ENCODE measurements at places on chromosomes 5 and 9.

- no peak for DNase-seq
Observed at GRCh38 chr5:128579093-128579492, 41.0 kb upstream of the FBN2 start.

DNA sequence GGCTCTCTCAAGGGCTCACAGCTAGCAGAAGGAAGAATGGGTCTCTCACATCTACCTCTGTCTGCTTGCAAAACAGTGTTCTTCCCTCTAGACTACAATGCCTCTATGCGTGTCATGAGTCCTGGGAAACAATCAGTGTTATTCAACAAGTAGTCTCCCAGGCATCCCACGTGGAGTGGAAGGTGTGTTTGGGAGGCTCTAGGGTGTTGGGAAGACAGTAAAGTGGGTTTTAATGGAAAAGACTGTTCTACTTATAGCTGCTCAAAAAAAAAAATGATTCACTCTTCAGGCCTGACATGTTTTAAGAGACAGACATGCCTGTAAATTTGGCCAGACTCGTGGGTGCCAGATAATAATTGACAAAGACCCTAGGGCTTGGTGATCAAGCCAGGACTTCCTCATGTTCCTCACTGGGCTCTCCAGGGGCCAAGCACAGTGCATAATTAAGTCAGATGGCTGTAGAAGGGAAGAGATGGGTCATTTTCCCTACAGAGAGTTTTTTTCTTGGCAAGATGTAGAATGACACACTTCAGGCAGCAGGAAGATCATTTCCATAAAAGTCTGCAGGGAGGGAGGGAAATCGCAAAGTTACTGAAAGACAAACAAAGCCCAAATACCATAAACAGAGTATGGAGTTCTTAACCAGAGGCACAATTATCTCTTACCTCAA lies 246.4 kb downstream of the ACTL7B start:
- no peak for DNase-seq

GRCh38 chr9:33318781-33319180 lies 28.5 kb downstream of the NFX1 start:
- DNase-seq, result no peak

DNA sequence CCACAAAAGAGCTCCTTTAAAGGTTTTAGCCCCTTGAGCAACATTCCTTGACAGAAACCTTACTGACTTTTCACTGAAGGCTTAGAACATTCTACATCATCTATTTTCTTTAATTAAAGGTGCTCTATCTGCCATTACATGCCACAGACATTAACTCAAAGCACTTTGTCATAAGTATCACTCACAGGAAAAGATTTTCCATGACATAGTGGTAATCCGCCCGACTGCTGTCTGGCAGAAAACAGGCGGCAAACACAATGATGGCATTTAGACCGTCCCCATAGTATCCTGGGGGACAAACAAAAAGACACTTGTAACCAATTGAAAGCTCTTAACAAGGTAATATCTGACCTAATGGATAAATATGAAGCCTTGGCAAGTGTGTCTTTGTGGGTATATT lies 126.2 kb upstream of the PCA3 start:
- DNase-seq, result no peak

GRCh38 chr5:65128226-65128625 lies 353.5 kb downstream of the ADAMTS6 start:
- DNase-seq, result no peak

GRCh38 chr5:150640311-150641005 lies at the start of gene SYNPO:
SYNPO (plus strand) TSS chr5:150640660; CDS start chr5:150648276, 7,616 bp downstream.
- DNase-seq, result peak; percentile 70

GRCh38 chr9:106920701-106921283 lies 57.8 kb downstream of the ZNF462 start:
- no peak for DNase-seq

DNA sequence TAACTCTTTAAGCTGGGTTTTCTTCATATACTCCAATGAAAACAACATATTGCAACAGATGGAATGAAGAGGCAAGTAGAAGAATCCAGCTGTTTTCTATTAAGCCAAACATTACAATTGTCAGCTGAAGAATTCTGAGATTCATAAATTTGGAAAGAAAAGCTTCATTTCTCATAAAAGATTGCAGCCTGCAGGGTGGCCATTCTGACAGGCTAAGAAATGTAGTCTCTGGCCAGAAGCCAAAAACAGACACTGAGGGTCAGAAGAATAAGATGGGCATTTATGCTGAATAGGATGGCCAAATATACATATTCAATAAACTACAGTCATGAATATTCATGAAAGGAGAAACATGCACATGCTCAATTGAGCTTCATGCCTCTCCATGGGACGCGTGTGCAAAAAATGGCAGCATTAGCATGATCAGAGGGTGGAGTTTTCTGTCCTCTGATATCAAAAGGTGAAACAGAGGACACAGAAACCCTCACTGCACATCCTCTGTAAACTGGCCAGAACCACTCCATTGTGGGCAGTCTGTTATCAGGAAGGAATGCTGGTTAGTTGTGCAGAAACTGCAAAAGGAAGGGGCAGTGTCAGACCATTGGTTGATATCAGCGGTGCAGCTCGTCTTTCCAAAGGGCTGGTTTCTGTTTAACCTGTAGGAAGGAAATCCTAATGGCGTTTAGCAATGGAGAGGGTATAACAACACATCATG lies 50.2 kb downstream of the FXN start:
- DNase-seq, result no peak

DNA sequence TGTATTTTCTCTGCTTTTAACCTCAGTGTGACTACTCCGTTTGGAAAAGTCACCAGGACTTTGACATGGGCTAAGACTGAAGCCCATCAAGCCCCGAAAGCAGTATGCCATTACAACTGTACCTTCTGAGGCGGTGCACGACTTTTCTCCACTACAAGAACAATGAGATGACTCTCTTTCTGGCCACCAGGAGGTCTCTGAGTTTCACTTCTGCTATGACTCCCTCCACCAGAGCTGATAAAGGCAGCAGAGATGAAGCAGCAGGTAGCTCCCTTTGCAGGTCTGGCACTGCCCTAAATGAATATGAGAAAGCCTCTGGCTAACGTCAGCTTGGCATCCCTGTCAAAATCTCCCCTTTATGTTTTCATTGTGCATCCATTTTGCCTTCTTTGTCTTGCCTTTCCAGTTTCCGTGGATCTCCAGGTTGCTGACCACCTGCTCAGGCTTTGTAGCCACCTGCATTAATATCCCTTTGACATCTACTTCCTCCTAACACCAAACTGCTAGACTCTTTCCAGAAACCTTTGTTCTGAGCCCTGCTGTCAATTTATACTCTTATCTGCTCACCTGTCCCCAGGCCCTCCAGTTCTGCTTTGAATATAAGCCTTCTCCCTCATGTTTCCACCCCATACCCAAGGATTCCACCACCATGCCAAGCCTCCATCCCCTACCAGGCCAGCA lies 221.7 kb downstream of the ZNF608 start:
- DNase-seq, result no peak

DNA sequence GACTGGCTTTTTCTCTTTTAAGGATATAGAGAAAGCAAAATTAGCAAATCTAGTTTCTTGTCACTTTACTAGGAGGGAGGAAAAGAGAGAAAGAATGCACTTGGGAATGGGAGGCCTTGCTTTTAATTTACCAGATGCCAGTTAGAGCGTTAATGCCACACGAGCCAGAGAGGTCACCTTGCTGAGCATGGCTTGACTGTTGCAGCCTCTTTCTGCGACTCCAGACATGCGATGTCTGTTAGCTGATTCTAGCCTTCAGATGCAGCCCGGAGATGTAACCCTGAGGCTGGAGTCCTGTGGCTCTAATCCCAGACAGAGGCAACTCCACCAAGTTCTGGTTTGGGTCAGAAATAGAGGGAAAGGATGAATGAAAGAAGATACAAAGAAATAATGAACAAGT lies 152.5 kb downstream of the TRIO start:
- no peak for DNase-seq

DNA sequence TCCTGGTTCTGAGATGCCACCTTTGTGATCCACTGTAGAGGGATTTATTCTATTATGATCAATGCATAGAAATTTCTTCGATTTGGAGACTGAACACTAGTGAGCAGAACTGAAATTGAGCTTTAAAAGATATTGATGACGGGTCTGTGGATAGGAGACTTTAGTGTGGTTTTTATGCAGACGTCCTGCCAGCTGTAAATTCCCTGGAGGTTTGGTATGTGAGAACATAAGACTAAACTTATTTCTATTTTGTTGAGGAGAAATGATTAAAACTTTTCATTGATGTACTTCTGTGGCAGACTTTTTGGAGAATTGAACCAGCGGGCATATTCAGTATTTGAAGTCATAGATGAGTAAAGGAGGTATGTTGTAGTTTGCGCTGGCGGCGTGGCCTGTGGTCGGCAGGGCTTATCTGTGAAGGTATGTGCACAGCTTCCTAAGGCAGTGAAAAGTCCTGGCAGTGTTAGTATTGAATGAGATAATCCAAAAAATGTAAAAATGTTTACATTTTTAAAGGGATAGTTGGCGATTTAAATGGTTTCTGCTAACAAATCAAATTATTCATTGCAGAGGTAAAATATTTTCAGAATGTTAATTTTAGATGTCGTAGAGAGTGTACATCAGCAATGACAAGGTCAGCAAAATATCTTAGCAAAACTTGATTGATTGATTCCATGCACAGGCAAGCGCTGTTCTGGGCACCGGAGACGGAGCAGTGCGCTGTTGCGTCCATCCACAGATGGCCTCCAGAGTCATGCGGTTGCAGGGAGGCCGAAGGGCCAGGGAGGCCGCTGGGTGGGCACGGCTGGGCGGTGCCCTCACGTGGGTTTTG lies 20.4 kb downstream of the TENT4A start:
- no peak for DNase-seq

DNA sequence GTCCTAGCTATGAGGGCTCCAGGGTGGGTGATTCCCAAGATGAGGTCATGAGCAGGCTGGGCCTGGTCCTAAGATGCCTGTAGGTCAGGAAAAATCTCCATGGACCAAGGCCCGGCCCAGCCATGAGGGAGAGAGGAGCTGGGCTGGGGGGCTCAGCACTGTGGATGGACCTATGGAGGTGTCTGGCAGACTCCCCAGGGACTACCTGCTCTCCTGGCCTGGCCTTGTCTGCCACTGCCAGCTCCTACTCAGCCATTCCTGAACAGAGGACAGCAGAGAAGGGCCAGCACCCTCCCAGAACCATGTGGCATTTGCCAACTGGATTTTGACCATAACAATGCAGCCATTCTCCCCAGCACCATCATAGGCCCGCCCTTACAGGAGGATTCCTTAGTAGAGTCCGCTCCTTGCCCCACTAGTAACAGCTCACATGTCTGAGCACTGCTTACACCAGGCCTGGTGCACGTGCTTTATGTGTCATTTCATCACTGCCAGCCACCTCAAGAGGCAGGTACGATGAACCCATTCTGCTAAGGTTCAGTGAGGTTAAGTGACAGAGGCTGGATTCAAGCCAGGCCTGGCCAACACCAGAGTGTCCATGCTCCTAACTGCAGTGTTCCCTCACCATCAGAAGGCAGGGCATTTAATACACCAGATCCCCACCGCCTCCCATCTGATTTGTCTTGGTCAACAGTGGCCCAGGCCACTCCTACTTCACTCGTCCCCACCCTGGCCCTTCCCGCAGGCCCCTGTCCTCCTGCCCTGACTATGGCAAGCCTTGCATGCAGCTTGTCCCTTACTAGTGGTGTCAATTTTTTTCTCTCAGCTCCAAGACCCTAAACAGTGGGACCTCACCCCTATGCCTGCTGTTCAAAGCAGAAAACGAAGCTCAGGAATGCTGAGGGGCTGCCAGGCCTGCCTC lies 669 bp downstream of the IL13 start:
- DNase-seq, result no peak

DNA sequence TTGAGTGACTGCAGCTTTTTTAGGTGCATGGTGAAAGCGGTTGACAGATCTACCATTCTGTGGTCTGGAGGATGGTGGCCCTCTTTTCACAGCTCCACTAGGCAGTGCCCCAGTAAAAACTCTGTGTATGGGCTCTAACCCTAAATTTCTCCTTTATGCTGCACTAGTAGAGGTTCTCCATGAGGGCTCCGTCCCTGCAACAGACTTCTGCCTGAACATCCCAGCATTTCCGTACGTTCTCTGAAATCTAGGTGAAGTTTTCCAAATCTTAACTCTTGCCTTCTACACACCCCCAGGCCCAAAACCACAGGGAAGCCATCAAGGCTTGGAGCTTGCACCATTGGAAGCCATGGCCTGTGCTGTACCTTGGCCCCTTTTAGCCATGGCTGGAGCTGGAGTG lies 1898.1 kb upstream of the NUDT12 start:
- DNase-seq, result no peak

DNA sequence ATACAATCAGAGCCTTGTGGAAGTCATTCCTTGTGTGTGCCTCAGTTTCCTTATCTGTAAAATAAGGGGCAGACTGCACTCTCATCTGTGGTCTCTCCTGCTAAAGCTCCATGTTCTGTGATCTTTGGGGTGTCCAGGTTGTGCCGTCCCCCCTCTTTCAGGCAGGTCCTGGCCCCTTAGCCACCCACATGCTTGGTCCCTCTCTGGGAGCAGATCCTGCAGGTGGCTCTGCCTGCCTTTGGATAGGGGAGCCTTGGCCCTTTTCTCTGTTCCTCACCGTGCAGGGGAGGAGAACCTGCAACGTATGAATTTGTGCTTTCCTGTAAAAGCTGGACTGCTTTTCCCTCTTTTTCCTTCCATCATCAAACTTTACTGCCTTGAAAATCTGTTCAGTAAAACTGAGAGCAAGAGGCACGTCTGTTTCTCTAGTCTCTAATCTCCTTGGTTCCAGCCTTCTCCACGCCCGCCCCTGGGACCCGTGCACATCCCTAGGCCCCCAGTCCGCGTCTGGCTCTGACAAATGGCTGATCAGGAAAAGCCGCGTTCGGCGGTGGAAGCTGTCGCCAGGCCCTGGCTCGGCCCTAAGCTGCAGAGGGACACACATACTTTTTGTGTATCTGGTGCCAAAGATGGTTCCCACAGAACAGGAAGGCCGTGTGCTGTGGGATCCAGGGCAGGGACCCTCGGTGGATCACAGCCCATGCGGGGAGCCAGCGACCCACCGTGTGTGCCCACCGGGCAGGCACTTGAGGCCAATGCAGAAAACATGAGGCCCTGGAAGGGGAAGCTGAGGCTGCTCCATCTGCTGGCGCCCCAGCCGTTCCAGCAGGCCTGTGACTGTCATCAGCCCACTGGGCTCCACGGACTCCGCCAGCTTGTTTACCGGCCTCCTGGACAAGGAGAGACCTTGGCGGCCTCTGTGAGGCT lies 43.4 kb upstream of the COL5A1 start:
- no peak for DNase-seq

DNA sequence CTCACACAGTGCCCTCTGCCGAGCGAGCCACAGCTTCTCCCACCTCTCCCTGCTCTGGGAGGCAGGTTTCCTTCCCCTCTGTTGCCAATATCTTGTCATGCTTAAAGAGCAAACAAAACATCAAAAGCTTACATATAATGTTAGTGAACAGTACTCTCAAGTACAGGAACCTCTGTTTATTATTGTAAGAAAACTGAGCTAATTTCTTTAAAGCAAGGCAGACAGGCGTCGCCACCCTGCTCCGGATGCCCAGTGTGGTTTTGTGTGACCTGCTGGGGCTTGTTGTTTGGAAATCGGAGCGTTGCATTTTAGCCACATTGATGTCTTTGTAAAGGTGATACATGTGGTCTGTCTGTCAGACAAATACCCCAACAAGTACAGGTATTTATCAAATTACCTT lies 401.4 kb upstream of the IRX1 start:
- no peak for DNase-seq

Measured in HS-27A (cell line).